ENCODE measurements at places on chromosomes 7 and 10. TPM values are rescaled to one million over a fixed set of nuclear protein-coding genes. Genes with fewer than 3 reads are reported as not detected.

The GIMAP4 gene
- polyA plus RNA-seq, result 40.9 TPM

The SPDYE2B gene
- polyA plus RNA-seq, result 0.02 TPM

The CDH23 gene
- polyA plus RNA-seq, result 9.1 TPM

The KCNMA1 gene
- polyA plus RNA-seq, result 12.9 TPM

The DGKI gene
- polyA plus RNA-seq, result 0.14 TPM

The SPDYE11 gene
- polyA plus RNA-seq, result 0.07 TPM

The FAM221A gene
- polyA plus RNA-seq, result 7.5 TPM

The KDM7A gene
- 6.3 TPM for polyA plus RNA-seq

The MRPL32 gene
- polyA plus RNA-seq, result 97.7 TPM

The PTF1A gene
- polyA plus RNA-seq, result 0.16 TPM

The PTCD1 gene
- polyA plus RNA-seq, result 2.8 TPM

The PSD gene
- 3.8 TPM for polyA plus RNA-seq

The TAS2R41 gene
- polyA plus RNA-seq, result 0.02 TPM

The LRRC17 gene
- 2.6 TPM for polyA plus RNA-seq

The DPYSL4 gene
- 0.89 TPM for polyA plus RNA-seq

The EN2 gene
- polyA plus RNA-seq, result 0.05 TPM

The BLNK gene
- polyA plus RNA-seq, result 11.2 TPM

The CARD11 gene
- 19.4 TPM for polyA plus RNA-seq

The PRKCQ gene
- polyA plus RNA-seq, result 18.1 TPM

The HOXA11 gene
- polyA plus RNA-seq, result under 0.01 TPM

The VIPR2 gene
- polyA plus RNA-seq, result 22.8 TPM

The IFIT1 gene
- polyA plus RNA-seq, result 43.4 TPM

The OLAH gene
- polyA plus RNA-seq, result 14.4 TPM

The SORCS3 gene
- polyA plus RNA-seq, result 0.05 TPM

The PVRIG gene
- polyA plus RNA-seq, result 30.7 TPM

The NEUROD6 gene
- polyA plus RNA-seq, result 0.02 TPM

The VAX1 gene
- polyA plus RNA-seq, result 0.02 TPM

The ELFN1 gene
- polyA plus RNA-seq, result 0.91 TPM

The CYP2C8 gene
- 1.9 TPM for polyA plus RNA-seq

The LRRTM3 gene
- 0.02 TPM for polyA plus RNA-seq

The OPALIN gene
- polyA plus RNA-seq, result 0.18 TPM

The NOS3 gene
- polyA plus RNA-seq, result 3.0 TPM

The SLC26A3 gene
- polyA plus RNA-seq, result 0.11 TPM

The ANXA8L1 gene
- polyA plus RNA-seq, result 46.1 TPM

The IGFBP1 gene
- polyA plus RNA-seq, result 17.2 TPM

The SFXN3 gene
- polyA plus RNA-seq, result 16.3 TPM

The STEAP4 gene
- 7.9 TPM for polyA plus RNA-seq

The LIMK1 gene
- 10.1 TPM for polyA plus RNA-seq

The GBF1 gene
- 11.1 TPM for polyA plus RNA-seq

The GPER1 gene
- 3.4 TPM for polyA plus RNA-seq

The GPR37 gene
- 1.1 TPM for polyA plus RNA-seq

The PRKAR2B gene
- polyA plus RNA-seq, result 7.1 TPM

The ECHS1 gene
- 54.9 TPM for polyA plus RNA-seq

The MAT1A gene
- 0.46 TPM for polyA plus RNA-seq

The ANKRD30A gene
- polyA plus RNA-seq, result 0.02 TPM

The MYO3A gene
- polyA plus RNA-seq, result 1.0 TPM

The C10orf88 gene
- 12.1 TPM for polyA plus RNA-seq

The FLNC gene
- polyA plus RNA-seq, result 0.96 TPM

The TMEM225B gene
- 2.8 TPM for polyA plus RNA-seq

The HOXA10 gene
- 3.5 TPM for polyA plus RNA-seq

The RINT1 gene
- 42.3 TPM for polyA plus RNA-seq
